Amygdala (tissue), 56 donors: ENCODE measurements at places on chromosomes 5 and 9.
A peak's percentile ranks its signal among the peaks of the same experiment; 100 is the strongest.

- no peak for DNase-seq
These were observed 195.6 kb downstream of the SPOCK1 start for GRCh38 chr5:137303509-137303908.

DNA sequence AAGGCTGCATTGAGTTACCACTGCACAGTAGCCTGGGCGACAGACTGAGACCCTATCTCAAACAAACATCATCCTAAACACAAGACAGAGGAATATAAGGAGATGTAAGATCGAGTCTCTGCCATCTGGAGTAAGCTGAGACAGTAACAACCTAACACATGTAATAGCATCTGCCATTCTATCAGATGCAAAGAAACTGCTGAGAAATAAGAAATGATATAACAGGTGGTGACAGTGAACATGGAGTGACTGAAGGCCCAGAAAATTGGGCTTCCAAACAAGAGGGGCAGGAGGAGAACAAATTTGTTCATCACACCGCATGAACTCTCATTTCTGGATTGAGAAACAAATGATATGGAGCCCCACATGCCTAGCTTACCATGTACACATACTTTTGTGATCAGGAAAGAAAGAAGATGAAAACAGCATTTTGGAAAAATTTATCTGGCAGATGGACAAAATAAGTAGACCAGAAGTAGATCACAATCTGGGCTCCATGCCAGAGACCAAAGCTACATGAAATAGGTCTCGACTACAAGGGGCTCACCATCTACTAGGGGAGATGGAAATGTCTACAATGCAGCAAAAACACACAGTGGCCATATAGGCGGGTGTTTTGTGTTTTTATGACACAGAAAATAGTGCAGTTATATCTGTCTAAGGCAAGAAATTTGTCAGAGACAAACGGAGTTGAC is 45.5 kb downstream of the ECPAS start:
- no peak for DNase-seq

GRCh38 chr5:141945511-141946051 is 12.4 kb downstream of the PCDH12 start:
- DNase-seq: no peak

- DNase-seq: no peak
These were observed 18.7 kb upstream of the COL5A1 start for GRCh38 chr9:134622896-134623257.

DNA sequence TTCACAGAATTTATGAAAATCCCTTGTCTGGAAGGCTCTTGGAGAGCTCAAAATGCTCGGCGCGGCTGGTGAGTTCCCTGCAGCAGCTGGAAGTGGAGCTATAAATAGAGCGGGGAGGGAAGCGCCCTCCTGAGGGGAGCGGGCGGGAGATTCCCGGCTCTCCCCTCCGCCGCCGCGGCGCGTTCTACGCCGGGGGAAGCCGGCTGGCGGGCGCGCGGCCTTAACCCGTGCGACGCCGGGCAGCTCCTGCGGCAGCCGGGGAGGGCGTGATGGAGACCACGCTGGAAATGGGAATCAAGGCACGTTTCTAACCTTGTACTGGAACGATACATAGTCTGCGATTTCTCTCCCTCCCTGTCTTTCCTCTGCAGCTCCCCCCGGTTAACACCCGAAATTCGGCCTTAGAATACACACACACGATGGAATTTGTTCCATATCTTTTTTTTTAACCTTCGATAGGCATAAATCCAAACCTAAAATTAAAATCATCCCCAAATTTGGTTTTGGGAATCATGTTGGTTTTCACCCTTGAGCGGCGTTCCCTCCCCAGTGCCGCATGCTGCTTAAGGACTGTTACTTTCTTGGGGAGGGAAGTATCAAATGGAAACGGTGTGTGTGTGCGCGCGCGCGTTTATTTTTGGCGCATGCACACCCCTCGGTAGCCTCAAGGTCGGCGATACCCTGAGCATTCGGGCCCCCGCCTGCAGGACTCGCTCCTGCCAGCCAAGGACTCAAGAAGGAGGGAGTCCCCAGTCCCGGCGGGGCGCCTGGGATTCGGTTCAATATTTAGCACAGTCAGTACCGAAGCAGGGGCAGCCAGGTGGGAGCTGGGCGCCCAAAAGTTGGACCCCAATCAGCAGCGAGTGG is 306.3 kb upstream of the KCNN2 start:
- DNase-seq: no peak

DNA sequence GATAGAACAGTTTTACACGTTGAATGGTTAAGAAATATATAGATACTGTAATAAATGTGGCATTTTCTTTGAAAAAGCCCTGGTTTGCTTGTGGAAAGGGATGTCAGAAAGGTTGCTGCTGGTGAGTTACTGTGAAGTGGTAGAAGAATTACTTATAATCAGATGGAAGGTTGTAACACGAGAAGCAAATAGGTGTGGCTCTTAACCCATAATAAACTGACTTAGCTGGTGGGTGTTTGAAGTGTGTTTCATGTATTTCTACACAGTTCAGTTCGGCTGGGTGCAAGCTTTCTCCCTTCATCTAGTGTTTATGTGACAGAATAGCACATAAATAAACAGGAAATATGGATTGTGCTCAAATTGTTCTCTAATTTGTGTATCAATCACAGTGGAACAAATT is 5.5 kb downstream of the CNOT6 start:
- no peak for DNase-seq

DNA sequence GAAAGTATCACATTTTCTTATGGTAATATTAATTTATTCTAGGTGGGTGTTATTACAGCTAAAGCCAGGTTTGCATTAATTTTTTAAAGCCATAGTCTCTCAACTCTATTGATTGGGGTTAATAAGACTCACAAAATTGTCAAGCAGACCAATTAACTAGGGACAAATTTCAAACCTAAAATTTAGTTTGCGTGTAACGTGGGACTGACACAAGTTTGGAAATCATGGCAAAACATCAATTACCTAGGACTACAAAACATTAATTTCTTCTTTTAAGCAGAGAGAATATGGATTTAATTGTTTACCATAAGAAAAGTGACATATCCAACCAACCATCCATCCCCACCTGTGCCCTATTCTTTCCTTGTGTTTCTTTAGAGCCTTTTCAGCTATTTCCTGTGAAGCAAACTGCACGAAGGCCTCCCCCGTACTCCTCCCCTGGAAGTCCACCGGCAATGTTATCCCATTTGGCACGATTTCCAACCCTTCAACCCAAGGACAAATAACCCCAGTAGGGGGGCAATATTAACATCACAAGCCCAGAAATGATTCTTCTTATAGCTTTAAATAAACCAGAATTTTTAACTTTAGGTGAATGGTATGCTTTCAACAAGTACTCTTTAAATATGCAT is 4.4 kb downstream of the HNRNPH1 start:
- no peak for DNase-seq

DNA sequence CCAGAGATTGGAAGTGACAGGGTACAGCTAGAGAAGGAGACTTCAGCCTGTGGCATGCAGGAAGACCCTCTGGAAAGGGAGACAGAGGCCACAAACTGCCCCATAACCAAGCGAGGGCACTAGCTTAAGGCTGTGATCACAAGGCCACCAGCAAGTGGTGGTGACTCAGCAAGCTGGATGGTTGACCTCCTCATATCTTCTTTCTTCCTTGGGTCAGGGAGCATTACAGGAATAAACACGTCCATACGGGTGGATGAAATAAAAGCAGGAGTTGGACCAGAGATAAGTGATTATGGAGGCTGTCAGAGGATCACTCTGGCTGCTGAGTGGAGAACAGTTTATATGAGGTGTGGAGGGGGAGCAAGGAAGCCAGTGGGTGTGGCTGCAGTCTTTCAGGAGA is 234.6 kb upstream of the TAS2R1 start:
- DNase-seq: no peak

DNA sequence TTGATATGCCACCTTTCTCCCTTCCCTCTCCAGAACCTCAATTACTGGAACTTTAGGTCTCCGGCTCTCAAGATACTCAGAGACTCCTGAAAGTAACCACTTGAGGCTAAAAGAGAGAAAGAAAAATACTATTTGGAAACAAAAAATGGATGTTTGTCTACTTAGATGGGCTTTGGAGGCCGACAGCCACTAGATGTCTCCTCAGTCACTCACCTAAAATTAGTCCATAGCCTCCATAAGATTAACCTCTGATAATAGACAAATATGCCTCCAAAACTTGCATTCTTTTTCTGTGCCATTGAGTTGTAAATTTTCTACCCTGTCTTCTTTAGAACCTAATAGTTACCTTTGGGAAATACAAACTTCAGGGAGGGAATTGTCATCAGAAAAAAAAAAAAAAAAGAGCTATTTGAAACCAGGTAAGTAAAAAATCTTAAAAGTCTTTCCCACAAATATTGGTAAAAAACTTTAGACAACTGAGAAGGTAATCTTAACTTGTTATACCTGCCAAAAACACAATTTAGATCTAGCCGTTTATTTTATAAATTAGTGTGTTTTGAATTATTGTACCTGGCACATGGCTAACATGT is 11.2 kb upstream of the PCDH1 start:
- DNase-seq: no peak

DNA sequence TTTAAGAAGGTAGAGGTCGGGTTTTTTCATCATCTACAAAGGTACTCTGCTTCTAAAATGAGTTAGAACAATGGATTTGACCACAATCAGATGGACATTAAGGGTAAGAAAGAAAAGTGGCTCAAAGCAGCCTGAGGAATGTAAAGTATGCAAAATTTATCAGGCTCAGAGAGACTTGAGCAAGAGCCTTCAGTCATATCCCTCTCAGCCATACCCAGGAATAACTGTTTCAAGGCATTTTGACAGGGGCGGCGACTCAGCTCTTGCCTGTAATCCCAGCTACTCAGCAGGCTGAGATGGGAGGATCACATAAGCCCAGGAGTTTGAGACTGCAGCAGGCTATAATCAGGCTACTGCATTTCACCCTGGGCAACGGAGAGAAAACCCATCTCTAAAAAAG is 38.8 kb upstream of the ANXA2R start:
- no peak for DNase-seq

- no peak for DNase-seq
These were observed 4.7 kb upstream of the UHRF2 start for GRCh38 chr9:6408320-6408719.

DNA sequence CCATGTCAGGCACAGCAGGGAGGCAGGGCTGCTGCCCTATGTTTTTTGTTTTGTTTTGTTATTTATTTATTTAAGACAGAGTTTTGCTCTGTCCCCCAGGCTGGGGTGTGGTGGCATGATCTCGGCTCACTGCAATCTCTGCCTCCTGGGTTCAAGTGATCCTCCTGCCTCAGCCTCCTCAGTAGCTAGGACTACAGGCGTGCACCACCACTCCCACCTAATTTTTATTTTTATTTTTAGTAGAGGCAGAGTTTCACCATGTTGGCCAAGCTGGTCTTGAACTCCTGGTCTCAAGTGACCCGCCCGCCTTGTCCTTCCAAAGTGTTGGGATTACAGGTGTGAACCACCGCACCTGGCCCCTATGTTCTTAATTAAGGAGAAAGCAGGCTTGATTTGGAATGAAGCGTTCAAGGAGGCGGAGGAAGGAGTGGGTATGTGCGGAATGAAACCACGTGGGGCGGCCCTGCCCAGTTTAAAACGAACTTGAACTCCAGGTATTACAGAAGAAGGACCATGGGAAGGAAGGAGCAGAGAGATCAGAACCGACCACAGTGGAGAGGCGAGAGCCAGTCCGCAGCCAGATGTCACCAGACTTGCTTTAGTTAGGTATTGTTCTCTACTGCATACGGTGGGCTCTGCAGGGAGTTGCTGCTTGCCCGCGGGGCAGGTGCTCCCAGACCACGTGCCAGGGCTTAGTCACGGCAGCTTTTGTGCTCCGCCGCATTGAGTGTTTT is 34.9 kb upstream of the EPB41L4B start:
- no peak for DNase-seq

GRCh38 chr9:10062629-10063395 is 550.0 kb downstream of the PTPRD start:
- DNase-seq: no peak

GRCh38 chr5:146647656-146648199 is 131.7 kb upstream of the GPR151 start:
- DNase-seq: peak; percentile 46

DNA sequence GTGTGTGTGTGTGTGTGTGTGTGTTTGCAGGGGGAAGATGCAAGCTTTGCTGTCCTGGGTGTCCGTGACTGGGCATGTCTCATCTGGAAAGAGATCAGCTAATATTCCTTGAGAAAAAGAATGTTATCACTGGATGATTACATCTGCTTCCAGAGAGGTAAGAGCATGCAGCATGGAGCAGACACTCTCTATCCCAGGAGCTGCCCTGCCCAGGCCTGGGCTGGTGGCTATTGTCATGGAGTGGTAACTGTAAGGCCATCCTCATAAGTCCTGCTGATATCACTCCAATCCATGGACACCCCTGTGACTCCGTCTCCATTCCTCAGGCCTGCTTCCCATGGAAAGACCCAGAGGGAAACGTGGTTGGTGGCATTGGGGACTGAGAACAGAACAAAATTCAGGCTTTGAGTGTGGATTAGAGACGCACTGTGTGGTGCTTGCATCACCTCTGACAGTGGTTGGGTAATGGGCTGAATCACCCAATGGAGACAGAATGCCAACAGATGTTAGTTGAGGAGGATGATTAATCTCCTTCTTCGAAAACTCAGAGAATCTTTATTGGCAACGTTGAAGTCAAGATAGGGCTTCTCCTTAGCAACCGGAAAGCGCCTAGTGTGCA is 52.0 kb upstream of the KCNIP1 start:
- no peak for DNase-seq

GRCh38 chr5:9354336-9355081 is 191.4 kb downstream of the SEMA5A start:
- no peak for DNase-seq

DNA sequence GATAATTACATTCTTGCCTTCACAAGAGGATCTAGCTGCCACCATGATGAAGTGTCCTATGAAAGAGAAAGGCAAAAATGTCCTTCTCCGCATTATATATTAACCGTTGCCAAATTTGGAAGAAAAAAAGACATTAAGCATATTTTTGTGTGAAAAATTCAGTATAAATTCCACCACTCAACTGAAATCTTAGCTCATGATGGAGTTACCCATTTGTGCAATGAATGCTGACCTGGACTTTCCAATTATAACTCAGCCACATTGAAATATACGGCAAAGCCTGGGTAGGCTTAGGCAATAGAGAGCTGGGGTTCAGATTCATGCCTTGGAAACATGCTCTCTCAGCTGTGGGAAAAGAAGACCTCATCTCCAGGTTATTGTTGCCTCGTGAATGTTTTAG is 71.3 kb upstream of the VCAN start:
- DNase-seq: no peak

DNA sequence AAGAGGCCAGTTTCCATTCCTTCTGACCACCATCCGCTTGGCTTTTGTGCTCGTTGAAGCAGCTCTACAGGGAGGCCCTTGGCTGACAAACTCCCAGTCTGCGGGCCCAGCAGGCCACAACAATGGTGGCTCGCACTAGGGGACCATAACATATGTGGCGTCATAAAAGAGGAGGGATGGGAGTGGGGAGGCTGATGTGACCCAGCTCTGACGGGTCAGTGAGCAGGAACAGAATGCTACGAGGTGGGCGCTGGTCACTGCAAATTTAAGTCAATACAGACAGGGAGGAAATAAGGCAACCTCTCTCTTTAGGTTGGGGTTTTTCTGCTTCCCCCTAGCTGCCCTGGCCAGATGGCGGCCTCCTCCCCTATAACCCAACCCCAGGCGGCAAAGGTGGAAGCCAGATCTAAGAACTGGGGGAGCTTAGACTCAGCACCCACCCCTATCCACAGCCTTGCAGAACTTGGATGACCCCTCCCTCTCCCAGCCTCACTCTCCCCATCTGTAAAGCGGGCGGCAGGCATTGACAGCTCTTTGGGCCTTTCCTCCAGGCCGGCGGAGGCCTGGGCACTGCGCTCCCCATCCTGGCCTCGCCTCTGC is 778 bp downstream of the FRRS1L start:
- DNase-seq: no peak
